Cardiac septum (tissue), 1 donor: ENCODE measurements at places on chromosomes 12 and 14. TPM values are rescaled to one million over a fixed set of nuclear protein-coding genes. Genes with fewer than 3 reads are reported as not detected.

The TAS2R30 gene
- total RNA-seq, result 2.2 TPM

The USP44 gene
- 0.35 TPM for total RNA-seq

The EIF2S3B gene
- total RNA-seq, result 0.62 TPM

The PPP4R4 gene
- 0.30 TPM for total RNA-seq

The LMNTD1 gene
- 0.51 TPM for total RNA-seq

DNA sequence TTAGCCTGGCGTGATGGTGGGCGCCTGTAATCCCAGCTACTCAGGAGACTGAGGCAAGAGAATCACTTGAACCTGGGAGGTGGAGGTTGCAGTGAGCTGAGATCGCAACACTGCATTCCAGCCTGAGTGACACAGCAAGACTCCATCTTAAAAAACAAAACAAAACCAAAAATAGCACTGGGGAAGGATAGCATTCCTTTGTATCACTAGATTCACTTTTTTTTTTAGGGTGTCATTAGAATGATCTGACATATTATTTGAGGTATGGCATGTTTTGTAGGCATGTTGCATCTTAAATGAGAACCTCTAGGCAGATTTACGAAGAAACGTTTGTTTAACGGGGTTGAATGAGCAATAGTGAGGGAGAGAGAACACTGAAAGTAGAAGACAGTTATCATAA is 16.8 kb upstream of the FAR2 start:
- DNase-seq, result no peak

- DNase-seq, result no peak
Observed at GRCh38 chr12:22700106-22700505, 75.1 kb downstream of the ETNK1 start.

- no peak for DNase-seq
Observed at GRCh38 chr12:88590851-88591250, 10.6 kb upstream of the KITLG start.

- no peak for DNase-seq
Observed at GRCh38 chr14:83316356-83316755, 1782.7 kb upstream of the SEL1L start.

DNA sequence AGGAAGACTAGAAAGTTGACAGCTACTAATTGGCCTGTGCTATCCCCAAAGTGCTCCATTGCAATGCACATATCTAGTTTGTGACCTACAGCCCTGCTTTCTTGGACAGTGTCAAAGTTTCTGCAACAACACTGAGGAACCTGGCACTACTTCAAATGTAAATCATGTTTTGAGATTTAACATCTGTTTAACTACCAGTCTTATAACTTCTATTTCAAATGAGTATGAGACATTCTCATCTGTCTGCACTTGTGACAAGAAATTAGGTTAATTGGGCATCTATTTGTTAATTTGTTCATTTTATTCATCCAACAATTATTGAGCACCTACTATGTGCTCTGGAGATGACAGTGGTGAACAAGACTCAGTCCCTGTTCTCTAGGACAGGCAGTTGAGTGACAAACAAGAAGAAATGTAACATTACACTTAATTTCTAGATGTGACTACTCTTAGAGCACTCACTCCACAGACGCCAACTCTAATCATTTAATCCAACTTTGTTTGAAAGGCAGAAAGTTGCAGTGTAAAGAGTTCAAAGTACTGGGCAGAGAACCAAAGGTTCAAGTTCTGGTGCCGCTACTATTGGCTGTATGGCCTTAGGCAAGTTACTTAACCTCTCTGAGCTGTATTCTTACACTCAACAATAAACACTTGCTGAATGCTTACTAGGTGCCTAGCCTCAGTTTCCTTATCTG is 74.8 kb downstream of the HECTD4 start:
- DNase-seq, result no peak

- DNase-seq, result no peak
Observed at GRCh38 chr12:53613821-53614220, 12.4 kb downstream of the ATF7 start.

DNA sequence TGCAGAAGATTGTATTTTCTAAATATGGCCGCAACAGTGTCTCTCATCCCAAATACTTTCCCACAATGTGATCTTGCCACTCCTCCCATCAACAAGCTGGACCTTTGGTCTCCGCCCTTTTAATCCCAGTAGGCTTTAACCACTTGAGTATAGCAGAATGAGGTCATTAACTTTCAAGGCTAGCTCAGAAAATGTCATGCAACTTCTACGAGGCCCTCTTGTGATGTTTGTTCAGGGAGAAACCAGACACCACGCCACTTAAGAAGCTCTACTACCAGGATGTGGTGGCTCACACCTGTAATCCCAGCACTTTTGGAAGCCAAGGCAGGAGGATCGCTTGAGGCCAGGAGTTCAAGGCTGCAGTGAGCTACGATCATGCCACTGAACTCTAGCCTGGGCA is 20.1 kb upstream of the OR6J1 start:
- no peak for DNase-seq

DNA sequence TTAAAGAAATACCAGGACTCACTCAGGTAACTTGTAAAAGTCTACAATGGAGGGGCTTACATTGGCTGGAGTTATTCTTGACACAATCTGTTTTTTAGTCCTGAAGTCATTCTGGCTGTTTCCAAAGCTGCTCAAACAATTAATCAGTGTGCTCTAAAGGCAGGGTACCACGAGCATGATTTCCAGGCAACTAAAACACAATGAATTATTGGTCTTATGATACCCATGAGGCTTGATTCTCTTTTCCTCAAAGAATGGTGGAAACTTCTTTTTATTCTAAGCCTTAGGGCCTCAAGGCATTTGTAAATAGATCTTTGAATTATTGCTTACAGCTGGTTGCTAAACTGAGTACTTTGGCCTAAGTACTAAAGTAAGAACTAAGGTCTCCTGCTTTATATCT is 199.8 kb upstream of the PDZRN4 start:
- DNase-seq, result no peak
